ENCODE measurements at places on chromosomes 7 and 10.
A peak's percentile ranks its signal among the peaks of the same experiment; 100 is the strongest.

DNA sequence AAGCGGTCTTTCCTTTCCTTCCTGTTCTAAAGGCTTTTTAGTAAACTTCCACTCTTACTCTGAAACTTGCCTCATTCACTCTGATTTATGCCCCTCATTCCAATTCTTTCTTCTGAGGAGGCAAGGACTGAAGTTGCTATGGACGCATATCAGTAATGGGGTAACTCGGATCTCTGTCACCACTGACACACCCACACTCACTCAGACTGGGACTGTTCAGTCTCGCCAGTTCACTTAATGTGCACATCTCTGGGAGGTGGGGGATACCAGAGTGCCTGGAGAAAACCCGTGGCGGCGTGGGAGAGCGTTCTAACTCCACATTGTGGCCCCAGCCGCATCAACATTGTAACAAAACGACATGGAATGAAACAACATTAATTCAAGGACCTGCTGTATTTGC lies 1139.3 kb upstream of the CELF2 start:
- no peak for DNase-seq

GRCh38 chr7:22476824-22477223 lies 23.2 kb downstream of the STEAP1B start:
- DNase-seq, result no peak

- DNase-seq, result no peak
Observed at GRCh38 chr7:103680161-103681144, 234.4 kb upstream of the SLC26A5 start.

DNA sequence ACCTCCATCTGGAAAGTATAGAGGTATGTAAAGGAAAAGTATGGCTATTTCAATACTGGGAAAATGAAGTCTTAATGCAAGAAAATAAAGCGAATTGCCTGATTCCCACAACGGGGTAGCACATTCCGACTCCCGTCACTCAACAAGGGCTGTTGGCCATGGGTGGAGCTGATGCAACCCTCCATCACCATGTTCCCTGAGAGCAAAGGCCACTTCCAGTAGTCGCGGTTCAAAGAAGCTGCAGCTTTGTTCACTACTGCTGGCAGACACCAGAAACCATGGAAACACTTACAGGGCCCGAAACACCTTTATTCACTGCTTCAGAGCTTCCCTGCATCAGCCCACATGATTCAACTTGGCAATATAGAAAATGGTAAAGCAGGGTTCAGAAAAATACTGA lies 44.0 kb downstream of the TMEM26 start:
- DNase-seq, result no peak

DNA sequence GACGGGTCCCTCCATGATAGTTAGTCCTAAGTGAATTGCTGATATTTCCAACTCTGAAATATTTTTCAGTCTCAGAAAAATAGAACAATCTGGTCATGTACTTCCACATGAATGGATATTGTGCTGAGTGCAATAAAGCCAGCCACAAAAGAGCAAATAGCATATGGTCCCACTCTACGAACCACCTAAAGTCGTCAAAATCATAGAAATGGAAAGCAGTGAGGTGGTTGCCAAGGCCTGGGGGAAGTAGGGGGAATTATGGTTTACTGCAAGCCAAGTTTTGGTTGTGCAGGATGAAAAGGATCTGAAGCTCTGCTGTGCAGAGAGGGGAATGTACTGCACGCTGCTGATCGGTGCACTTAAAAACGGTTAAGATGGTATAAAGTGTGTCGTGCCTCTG lies 313.8 kb upstream of the ADARB2 start:
- no peak for DNase-seq

GRCh38 chr7:151240942-151241754 lies 7.3 kb downstream of the SMARCD3 start:
- DNase-seq, result no peak

- no peak for DNase-seq
Observed at GRCh38 chr7:139830782-139831501, 1.9 kb downstream of the TBXAS1 start.

DNA sequence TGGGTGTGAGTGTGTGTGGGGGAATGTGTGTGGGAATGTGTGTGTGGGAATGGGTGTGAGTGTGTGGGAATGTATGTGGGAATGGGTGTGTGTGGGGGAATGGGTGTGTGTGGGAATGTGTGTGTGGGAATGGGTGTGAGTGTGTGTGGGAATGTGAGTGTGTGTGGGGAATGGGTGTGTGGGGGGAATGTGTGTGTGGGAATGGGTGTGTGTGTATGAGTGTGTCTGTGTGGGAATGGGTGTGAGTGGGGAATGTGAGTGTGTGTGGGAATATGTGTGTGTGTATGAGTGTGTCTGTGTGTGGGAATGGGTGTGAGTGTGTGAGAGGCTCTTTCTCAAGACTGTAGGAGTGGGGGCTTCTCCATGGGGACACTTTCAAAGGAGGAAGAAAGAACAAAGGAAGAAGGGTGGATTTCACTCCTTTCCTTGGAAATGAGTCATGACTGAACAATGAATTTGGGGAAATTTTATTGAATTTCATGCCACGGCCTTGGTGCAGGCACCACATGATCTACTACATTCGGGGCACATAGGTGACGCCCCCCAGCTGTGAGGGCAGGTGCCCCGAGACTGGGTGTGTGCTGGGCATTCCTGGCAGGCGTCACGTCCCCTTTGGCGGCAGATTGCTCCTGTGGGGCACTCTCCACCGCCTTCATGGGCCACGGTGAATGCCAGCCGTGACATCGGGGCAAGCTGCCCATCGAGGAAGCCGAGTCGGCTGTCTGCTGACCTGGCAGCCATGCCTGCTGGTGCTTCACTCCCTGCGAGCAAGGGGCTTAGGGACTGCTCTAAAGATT lies 88.8 kb upstream of the INSIG1 start:
- peak; percentile 64 for DNase-seq

DNA sequence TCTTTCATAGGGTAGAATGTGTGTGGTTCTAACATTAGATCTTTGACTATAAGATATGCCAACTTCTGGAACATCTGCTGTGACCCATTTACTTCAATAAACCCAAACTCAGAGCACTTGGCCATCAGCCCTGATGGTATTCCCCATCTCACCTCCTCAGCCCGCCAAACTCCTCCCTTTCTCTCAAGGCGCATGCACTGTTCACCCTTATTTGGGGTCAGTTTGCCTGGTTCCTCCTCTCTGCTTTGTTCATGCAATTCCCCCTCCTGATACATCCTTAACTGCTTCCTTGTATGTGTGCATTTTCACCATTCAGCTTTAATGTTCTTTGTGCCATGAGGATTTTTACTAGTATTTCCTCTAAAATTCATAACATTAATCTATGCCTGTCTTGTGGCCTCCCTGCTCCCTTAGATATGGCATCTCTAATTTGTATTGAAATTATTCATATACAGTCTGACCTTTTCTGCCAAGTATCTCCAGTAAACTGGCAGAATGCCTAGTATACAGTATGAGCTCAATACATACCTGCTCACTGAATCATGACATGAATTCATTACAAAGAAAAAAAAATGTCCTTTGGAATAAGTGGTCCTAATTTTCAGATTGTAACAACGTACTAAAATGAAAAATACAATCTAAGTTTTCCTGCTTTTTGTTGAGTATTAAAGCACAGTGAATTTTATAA lies 336.8 kb upstream of the IGFBP3 start:
- DNase-seq, result peak; percentile 89

- no peak for DNase-seq
Observed at GRCh38 chr7:134293002-134293740, 23.6 kb downstream of the SLC35B4 start.

DNA sequence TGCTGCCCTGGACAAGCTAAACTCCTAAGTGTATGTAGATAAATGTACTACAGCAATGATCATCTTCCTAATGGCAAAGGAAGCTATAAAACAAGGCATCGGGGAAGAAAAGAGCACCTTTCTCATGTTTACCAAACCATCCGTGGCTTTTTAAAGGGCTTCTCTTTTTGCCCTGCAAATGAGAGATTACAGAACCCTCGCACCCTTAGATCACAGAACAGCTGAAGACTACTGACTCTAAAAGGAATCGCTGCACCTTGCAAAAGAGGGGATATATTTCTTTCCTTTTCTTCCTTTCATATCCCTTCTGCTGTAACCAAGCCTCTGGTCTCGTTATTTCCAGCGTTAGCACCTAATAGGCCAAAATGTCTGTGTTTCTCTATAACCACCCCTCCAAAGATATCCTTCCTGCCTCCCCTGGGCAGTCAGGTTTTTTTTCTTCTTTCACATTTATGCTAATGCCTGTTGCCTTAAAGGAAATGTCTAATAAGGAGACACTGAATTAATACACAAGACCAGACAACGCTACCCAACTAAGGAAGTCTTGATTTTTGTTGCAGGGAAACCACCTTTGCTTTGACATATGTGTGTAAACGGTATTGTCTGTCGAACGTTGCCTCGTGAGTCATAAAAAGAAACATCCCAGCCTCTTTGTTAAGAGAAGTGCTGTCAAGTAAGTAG lies 10.5 kb downstream of the ST8SIA6 start:
- DNase-seq, result no peak

GRCh38 chr10:102580230-102580629 lies 64.0 kb upstream of the TRIM8 start:
- no peak for DNase-seq

GRCh38 chr10:13803566-13804554 lies 217.1 kb downstream of the PRPF18 start:
- DNase-seq, result no peak
